ENCODE measurements at places on chromosomes 4 and X. TPM values are rescaled to one million over a fixed set of nuclear protein-coding genes. Genes with fewer than 3 reads are reported as not detected.

ERVMER34-1 gene
- 5.1 TPM for total RNA-seq

DNA sequence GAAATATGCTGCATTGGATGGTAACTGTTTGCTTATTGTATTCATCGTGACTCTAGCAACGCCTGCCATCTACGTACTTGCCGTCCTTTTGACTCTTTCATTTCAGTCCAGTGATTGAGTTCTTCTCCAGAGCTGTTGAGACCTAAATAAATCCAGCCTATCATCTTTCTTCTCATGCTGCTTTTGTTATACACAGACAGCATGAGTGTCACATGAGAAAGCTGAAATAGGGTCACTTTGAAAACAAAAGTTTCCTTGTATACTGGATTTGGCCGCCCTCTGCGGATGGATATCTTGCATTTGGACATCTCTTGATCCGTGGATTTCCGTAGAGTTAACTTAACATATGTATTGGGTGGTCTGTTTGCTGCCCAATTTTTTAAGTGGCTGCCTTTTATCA lies 67.2 kb downstream of the TMPRSS11F start:
- no peak for ATAC-seq

- no peak for ATAC-seq
These were observed 10.5 kb downstream of the TRO start for GRCh38 chrX:54931107-54931506.

DNA sequence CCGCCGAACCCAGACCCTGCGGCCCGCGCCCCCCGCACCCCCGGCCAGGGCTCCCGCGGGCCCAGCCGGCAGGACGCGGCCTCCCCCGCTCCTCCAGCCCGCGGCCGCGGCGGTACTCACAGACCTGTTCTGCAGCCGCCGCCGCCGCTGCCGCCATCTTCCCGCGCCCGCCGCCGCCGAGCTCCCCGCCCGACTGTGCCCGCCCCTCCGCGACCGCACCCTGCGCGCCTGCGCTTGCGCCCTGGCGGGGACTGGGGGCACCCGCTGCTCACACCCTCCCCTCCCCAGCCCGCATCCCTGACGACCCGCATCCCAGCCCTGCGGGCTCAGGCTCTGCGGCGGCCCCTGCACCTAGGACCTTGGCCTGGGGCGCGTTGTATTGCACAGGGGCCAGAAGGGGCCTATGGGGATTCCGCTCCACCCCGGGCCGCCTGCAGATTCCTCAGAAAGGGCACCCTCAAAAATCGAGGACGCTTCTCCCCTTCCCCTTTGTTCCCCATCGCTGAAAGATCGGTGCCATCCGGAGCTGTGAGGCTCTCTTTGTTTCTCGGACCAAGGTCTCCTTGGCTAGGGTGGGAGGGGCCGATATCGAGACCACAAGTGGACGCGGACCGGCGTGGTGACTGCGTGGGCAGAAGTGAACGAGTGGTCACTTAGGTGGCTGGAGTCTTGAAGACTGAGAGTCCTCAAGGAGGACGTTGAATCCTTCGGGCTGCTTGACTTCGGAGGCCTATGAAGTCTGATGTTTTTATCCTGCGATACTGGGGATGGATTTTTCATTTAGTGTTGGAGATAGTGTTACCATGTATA lies at the start of gene SGCB:
TSS of gene SGCB (minus strand) at position 197 of the 810 bp plus-strand sequence. CDS start at position 157, 40 bp downstream.
- ATAC-seq, result peak; percentile 85

GRCh38 chr4:83639849-83640493 lies 104.1 kb downstream of the GPAT3 start:
- ATAC-seq, result peak; percentile 81

- ATAC-seq, result no peak
These were observed 362.5 kb upstream of the FAT1 start for GRCh38 chr4:187086151-187086550.

NEUROG2 gene
- not detected for total RNA-seq

GRCh38 chrX:133846311-133846710 lies 139.1 kb downstream of the GPC3 start:
- ATAC-seq, result no peak

PITX2 gene
- total RNA-seq, result 2.1 TPM

GRCh38 chr4:187504974-187505797 lies 490.4 kb upstream of the ZFP42 start:
- ATAC-seq, result no peak

DNA sequence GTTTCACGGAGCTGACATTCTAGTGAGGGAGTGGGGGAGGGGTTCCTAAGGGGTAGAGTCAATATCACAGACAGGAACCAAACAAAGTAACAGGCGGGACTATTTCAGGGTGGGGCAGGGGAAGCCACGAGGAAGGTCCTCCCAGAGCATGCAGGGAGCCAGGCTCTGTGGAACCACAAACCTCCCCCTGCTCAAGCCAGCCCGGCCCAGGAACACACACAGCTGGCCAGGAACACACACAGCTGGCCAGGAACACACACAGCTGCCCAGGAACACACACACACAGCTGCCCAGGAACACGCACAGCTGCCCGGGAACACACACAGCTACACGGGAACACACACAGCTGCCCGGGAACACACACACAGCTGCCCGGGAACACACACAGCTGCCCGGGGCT lies 24.8 kb downstream of the EVC2 start:
- ATAC-seq, result no peak

SHROOM2 gene
- total RNA-seq, result 7.7 TPM

- ATAC-seq, result no peak
These were observed 314.6 kb downstream of the STPG2 start for GRCh38 chr4:97828646-97829045.

NPY1R gene
- 0.16 TPM for total RNA-seq

TEX13D gene
- not detected for total RNA-seq

Data from esophagus mucosa (tissue), 1 donor.